ENCODE measurements at places on chromosomes 4 and X.

- no peak for DNase-seq
Measured at GRCh38 chrX:485368-485767, 98.7 kb upstream of the PPP2R3B start.

GRCh38 chr4:182303847-182304246 lies 60.6 kb downstream of the TENM3 start:
- no peak for DNase-seq

- DNase-seq, result no peak
Measured at GRCh38 chr4:182236186-182236585, 7.0 kb upstream of the TENM3 start.

GRCh38 chr4:137343221-137343620 lies 189.1 kb downstream of the PCDH18 start:
- no peak for DNase-seq

DNA sequence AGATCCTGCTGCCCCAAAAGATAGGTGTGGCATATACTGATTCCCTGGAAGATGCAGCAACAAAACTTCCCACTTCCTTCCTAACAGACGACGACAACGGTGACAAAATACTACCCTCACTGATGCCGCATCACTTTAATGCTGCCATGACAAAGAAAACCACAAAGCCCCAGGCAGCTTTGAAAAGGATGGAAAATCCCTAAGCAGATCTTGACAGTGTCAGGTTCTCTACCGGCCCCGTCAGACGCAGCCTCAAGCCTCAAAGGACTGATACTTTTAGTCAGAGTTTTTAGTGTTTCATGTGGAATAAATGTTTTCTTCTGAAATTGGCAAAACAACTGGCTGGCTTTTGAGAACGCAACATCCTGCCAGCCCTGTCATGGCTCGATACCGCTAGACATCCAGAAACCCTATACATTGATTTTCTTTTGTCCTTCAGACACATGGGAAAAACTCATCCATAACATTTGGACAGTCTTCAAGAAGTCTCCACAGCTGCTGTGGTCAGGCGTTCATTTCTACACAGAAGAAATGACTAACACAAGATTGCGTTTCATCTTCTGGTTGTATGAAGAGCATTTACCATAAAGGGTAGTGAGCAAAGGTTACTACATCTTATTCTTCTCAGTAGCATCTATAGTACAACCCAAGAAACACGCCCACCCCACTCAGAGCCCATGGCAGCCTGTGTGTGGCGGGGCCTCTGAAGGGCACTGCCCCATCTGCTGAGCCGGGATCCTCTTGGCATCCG lies 60.1 kb downstream of the GATB start:
- no peak for DNase-seq

- DNase-seq, result no peak
Measured at GRCh38 chr4:109640644-109641043, 62.6 kb downstream of the CASP6 start.

GRCh38 chr4:31081366-31081765 lies 361.2 kb downstream of the PCDH7 start:
- DNase-seq, result no peak

DNA sequence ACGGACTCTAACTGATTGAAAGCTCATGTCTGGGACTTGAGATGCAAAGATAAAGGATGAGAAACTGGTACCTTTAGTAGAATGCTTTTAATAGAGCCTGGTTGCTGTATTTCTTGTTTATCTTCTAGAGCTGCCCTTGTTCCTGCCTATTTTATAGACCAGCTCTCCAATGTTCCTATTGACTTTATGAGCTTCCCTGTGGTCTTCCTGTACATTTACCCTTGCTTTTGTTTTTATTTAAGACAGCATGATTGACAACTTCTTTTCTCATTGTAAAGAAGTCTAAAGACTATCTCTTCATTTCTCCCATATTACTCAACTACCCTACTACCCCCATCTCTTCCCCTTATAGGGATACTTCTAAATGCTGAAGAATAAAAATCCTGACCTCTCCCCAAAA lies 174.7 kb downstream of the UGT8 start:
- no peak for DNase-seq

DNA sequence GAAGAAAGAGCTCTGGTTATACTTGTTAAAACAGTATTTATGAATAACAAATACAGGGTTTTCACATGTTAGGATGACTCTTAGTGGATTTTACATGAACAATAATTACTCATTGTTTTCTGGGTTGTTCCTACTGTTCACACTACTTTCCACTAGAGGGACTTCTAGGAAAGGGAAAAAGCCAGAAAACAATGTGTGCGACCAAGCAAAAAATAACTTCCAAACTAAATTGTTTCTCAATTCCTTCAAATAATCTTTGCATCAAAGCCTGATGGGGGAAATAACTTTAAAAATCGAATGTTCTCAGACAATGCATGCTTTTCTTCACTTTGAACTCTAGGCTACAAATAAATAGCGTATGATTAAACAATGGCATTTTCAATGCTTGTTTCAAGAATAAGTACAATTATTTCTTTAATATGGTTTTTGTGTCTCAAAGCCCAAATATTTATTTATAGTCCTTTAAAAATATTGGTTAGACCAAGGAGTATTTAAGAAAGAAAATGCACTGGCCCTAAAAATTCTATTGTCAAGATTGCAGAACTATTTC lies 72.1 kb upstream of the ETNPPL start:
- DNase-seq, result no peak

DNA sequence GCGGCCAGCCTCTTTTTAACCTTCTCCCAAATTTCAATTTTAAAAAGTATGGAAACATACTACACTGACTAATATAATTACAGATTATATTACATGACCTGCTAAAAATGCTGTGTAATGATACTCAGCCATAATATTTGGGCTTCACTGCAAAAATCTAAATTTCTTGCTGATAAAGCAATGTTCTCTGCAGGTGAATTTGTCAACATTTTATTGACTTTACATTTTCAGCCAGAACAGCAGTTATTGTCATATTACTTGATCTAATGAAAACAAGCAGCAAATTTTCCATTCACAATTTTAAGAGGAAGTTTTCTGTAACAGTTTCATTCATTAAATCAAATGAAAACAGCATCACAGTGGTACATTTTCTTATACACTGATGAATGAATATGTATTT lies 91.1 kb downstream of the FRYL start:
- DNase-seq, result no peak

GRCh38 chrX:39165185-39165584 lies 363.9 kb downstream of the MID1IP1 start:
- no peak for DNase-seq

DNA sequence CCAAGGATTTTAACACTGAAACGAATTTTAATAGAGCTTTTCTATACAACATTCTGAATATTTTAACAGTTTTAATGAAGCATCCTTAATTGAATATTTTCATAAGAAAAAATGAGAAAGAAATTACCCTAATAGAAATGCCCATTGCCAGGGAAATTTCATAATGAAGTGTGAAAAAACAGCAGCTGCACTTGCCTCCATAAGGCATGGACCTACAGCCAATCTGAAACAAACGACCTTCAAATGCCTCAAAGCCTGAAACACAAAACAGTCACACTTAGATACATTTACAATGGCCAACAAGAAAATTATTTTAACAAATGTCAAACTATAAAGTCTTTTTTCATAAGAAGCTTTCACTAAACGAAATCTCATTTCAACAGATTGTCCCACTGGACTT lies 74.4 kb downstream of the SLC9B1 start:
- DNase-seq, result no peak

- no peak for DNase-seq
Measured at GRCh38 chr4:113566015-113566795, 195.3 kb downstream of the CAMK2D start.

- DNase-seq, result no peak
Measured at GRCh38 chrX:110003167-110004156, 548 bp downstream of the TMEM164 start.

DNA sequence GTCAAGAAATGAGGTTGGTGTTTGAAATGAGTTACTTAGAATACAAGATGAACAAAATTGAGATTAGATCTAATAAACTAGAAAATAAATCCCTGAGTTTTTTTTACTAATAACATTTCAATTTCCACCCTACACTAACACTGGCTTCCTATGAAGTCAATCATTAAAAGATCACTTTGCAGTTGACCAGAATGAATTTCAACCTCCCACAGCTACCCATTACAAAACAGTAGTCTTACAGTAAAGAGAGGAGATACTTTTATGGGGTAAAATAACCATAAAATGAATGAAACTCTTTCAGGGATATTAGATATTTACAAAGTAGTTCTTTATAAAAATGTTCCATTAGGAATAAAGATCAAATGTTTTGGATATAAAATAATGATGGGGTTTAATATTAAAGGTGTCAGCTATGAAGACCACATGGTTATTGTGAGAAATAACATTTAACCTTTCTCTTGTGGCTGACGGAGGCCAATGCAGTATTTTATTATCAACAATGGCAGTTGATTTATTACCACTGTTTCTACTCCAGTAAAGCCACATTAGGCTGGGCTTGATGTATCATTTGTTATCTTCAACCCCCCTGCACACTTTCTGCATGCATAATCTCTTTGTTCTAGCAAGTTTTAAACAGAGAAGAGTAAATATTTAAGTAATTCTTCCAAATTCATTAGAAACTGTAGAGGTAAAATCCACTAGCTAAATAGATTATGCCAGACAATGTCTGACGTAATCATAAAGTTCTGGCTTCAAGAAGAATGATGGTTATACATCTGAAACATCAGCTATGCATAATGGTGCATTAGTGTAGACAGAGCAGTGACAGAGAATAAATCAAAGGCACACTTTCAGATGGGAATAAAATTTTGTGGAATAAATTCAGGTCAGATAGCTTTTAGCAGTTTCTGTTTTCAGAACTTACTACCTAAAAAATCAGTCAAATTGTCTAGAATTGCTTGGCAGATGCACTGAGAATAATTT lies 516.6 kb downstream of the PCDH18 start:
- DNase-seq, result no peak

DNA sequence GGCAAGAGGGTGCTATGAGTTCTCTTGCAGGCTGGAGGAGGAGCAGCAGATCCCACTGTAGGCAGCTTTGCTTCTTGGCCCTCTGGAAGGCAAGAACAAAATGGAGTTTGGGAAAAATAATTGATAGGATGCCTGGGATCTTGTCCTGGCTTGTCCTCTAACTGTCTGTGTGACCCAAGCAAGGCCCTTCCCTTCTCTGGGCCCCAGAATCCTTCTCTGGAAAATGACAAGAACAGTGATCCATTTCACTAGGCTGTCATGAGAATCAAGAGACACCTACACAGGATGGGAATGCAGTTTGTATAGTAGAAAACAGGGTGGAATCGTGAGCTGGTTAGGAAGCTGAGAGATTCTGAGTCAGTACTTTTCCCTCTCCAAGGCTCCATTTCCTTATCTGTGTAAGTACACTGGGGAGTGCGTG lies 133.3 kb downstream of the PJA1 start:
- no peak for DNase-seq

DNA sequence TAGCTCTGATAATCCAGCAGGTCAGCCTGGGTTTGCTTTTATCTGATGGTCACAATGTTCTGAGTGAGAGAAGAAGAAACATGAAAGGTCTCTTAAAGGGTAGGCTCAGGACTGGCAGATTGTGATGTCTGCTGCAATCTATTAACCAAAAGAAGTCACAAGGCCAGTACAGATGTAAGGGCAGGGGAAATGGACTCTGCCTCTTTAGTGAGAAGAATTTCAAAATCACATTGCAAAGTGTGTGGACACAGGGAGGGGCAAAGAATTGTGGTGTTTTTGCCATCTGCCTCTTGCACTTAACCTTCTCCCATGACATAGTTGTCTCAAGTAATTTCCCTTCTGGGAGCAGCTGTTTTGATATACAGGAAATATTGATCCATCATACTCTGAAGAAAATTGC lies 40.9 kb downstream of the IL1RAPL1 start:
- DNase-seq, result no peak

GRCh38 chrX:70175338-70175737 lies 1.9 kb upstream of the DGAT2L6 start:
- no peak for DNase-seq

GRCh38 chrX:106935175-106935574 lies 15.0 kb downstream of the CLDN2 start:
- no peak for DNase-seq

GRCh38 chrX:152632445-152633097 lies 5.1 kb upstream of the GABRQ start:
- no peak for DNase-seq

DNA sequence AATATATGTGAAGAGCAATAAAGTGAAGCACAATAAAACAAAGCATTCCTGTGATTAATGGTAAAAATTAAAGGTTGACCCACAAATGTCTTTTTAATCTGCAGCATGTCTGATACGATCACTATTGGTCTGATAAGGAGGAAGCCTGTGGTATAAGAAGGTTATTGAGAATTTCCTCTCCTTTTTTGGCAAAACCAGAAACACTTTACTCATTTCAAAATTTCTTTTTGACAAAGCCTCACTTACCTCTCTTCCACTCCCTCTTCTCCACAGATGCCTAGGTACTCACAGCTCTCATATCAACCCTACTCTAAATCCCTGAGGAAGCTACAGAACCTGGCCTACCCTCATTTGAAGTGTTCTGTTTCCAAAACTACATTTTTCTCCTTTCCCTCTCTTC lies 56.1 kb downstream of the TSPAN5 start:
- DNase-seq, result no peak

- no peak for DNase-seq
Measured at GRCh38 chrX:118496763-118497079, 1.1 kb downstream of the DOCK11 start.

DNA sequence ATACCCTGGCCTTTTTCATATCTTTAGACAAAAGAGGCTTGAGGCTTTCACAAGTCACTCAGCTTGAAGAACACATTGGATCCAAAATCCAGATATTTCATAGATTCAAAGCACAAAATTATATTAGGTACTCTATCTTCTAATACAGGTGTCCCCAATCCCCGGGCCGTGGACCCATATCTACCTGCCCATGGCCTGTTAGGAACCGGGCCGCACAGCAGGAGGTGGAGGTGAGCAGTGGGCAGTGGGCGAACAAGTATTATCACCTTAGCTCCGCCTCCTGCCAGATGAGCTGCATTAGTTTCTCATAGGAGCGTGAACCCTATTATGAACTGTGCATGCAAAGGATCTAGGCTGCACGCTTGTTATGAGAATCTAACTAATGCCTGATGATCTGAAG lies 18.7 kb downstream of the YIPF7 start:
- DNase-seq, result no peak

DNA sequence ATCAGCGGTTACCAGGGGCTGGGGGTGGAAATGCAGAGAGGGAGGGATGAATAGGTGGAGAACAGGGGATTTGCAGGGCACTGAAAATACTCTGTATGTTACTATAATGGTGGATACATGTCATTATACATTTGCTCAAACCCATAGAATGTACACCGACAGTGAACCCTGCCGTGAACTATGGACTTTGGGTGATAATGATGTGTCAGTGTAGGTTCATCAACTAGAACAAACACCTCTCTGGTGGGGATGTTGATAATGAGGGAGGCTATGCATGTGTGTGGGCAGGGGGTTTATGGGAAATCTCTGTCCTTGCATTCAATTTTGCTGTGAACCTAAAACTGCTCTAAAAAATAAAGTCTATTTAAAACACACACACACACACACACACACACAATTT lies 11.5 kb downstream of the HPSE start:
- no peak for DNase-seq
